ENCODE measurements at places on chromosomes 4 and X. TPM values are rescaled to one million over a fixed set of nuclear protein-coding genes. Genes with fewer than 3 reads are reported as not detected.

Gene KLHL4
- 9.8 TPM for polyA plus RNA-seq

DNA sequence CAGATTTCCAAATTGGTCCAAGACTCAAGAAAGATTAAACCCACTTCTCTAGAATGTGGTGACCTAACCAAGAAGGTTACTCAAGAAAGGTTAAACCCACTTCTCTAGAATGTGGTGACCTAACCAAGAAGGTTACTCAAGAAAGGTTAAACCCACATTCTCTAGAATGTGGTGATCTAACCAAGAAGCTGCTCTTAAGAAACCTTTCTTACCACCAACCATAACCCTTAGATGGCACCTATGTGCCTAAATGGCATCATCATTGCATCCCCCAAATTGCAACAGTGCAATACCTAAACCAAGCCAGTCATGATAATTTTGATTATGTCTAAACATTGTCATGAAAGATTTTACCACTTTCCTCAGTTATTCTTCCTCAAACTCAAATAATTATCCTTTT is 49.2 kb downstream of the IDS start:
- DNase-seq: no peak

Gene FAM90A26
- polyA plus RNA-seq: not detected

DNA sequence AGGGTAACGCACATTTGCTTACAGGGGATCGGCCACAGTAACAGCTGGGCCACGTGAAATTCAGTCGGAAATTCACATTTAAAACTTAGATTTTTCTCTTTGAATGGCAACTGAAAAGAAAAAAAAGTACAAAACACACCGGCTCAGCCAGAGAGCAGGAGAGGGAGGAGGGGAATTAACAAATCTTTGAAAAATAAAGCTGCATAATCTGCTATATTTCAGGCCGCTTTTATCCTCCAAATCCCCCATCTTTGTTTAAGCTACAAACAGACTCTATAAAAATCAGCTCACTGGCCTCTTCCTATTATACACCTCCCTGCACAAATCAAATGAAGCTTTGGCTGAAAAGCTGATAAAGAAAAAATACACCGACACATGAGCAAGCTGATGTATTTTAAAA is 169.1 kb downstream of the LDB2 start:
- DNase-seq: no peak

- peak; percentile 48 for DNase-seq
These were observed 48.7 kb upstream of the STX18 start for GRCh38 chr4:4590546-4590945.

Data from endothelial cell of umbilical vein (primary cell).